ENCODE measurements at places on chromosomes 4 and X. TPM values are rescaled to one million over a fixed set of nuclear protein-coding genes. Genes with fewer than 3 reads are reported as not detected.

- DNase-seq, result no peak
Measured at GRCh38 chrX:13051529-13052172, 7.2 kb upstream of the FAM9C start.

DCUN1D4 gene
- polyA plus RNA-seq, result 31.4 TPM

GRCh38 chr4:186651181-186651603, 72.5 kb downstream of the FAT1 start:
- DNase-seq, result no peak

GLRB gene
- 0.71 TPM for polyA plus RNA-seq

GRCh38 chr4:93671093-93671492, 157.5 kb upstream of the ATOH1 start:
- DNase-seq, result no peak

DNA sequence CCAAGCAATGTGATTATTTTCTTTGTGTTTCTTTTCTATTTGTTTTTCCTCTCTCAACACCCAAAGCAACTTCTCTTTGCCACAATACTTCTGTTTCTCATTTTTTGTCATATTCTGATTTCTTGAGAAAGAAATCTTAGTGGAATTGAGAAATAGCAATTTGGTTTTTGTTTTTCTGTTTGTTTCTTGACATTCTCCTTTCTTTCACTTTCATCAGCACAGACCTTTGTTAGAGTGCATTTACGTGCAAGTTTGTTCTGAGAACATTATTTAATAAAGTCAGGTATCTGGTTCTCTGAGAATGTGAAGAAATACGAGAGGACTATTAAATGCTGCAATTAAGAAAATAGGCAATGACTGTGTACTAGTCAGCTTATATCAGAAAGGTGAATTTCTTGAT, 608.1 kb upstream of the AADAT start:
- no peak for DNase-seq

DNA sequence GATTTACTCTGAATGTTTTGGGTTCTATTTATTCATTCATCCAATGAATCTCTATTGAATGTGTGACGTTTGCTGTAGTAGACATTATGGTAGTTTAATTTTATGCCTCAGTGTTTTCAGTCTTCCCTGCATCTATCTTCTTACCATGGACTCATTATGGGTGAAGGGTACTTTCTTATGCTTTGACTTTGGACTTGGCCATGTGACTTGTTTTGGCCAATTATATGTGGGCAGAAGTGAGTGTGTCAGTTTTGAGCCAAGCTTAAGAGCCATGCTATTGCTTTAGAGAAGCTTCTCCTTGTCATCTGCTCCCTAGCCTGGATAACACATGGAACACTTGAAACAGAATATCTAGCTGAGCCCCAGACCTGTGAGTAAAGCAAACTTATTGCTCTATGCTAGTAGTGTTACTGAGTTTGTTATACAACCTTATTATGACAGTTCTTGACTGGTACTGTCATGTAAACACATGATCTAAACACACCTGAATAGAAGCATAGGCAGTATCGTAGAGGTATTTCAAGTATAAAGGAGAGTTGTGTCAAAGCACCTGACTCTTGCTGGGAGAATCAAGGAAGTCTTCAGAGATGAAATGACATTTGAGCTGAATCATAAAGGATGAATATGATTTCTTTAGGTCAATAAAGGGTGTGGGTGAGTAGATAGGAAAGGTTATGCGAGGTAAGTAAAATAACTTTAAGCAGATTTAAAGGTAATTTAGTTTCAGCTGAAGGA, 128.4 kb downstream of the NAA11 start:
- no peak for DNase-seq

ADH5 gene
- 227 TPM for polyA plus RNA-seq

- no peak for DNase-seq
Measured at GRCh38 chrX:1330605-1331004, 6.0 kb upstream of the IL3RA start.

GRCh38 chr4:53557669-53558064, 33.6 kb downstream of the LNX1 start:
- no peak for DNase-seq

DNA sequence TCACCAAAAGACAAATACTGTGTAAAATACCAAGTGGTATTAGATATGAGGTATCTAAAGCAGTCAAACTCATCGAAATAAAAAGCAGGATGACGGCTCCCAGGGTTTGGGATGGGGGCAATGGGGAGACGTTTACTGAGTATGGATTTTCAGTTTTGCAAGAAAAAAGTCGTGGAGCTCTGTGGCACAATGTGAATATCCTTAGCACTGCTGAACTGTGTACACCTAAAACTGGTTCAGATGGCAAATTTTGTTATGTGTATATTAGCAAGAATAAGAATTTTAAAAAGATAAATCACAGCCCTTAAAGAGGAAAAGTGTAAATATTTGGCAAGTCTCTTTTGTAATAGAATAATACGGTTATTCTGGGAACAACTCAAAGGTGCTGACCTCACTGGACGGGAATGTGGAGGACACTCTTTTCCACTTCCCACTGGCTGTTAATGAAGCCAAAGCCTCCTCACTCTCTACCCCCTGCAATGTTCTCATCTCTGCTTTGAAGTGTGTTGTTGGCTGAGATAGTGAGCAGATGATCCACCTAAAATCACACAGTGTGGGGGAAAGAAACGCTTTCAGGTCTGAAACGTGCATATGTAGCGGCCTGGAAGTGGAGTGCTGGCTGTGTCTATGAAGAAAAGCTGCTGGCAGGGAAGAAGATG, 49.2 kb downstream of the SEL1L3 start:
- DNase-seq, result no peak

- no peak for DNase-seq
Measured at GRCh38 chr4:150358691-150359090, 223.3 kb upstream of the MAB21L2 start.

GRCh38 chr4:123092586-123092985, 170.2 kb upstream of the NUDT6 start:
- no peak for DNase-seq

GRCh38 chrX:67604979-67605703, 61.3 kb downstream of the AR start:
- DNase-seq, result no peak

GRCh38 chrX:77900688-77901087, 1.4 kb downstream of the COX7B start:
- no peak for DNase-seq

- no peak for DNase-seq
Measured at GRCh38 chrX:150182161-150182560, 181.0 kb upstream of the MAMLD1 start.

- DNase-seq, result peak; percentile 38
Measured at GRCh38 chr4:113394730-113395530, 345.5 kb downstream of the ANK2 start.

- no peak for DNase-seq
Measured at GRCh38 chrX:43562372-43562771, 93.7 kb upstream of the MAOA start.

DNA sequence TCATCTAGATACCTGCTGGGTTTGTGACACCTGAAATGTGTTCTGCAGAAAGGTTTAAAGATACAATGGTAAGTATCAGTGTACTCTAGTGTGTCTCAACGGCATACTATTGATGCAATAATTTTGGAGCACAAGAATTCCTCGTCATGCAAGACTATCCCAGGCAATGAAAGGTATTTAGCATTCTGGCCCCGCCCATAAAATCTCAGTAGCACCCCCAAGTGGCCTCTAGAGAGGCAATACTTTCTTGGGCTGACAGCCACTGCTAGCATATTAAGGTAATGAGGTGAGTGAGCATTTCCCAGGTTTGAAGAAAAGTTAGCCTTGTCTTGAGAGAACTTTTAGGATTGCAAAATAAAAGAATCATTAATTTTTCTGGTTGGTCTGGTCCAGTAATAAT, 24.0 kb downstream of the TAB3 start:
- no peak for DNase-seq

- no peak for DNase-seq
Measured at GRCh38 chr4:76489686-76490161, 54.7 kb downstream of the SHROOM3 start.
